ENCODE measurements at places on chromosomes 3 and 15.
A peak's percentile ranks its signal among the peaks of the same experiment; 100 is the strongest.

DNA sequence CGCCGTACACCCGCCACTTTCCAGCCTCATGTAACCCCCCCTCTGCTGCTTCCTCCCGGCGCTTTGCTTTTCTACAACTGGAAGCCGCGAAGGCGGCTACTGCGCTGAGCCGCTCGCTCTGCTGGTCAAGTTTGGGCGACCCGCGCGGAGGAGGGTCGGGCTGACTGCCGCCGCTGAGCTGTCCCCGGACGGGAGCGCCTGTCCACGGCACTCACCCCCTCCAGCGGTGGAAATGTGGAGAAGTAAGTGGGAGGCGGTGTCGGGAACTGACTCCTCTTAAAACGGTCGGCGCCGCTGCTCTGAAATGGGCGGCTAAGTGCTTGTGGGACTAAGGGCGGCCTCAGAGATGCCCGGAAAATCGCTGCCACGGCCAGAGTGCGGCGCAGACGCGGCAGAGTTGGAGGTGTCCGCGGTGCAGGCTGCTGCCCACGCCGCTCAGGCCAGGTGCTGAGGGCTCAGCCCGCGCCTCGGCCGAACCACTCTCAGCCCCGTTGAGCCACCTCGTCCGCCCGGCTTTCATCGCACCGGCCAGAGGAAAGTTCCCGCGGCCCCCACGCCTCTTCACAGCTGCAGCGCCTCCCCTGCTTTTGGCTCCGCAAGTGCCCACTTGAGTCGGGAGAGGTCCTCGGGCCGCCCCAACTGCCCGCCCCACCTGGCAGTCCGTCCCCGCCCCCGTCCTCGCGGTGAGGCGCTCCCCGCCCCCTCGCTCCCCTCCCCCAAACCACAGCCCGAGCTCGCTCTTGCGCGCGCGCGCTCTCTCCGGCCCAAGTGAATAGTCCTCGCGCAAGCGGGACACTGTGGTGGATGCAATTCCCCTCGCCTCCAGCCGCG lies at the start of gene EPHA6:
Gene EPHA6 (plus strand): TSS at position 775 of the 831 bp plus-strand sequence.
- DNase-seq: peak; percentile 18

DNA sequence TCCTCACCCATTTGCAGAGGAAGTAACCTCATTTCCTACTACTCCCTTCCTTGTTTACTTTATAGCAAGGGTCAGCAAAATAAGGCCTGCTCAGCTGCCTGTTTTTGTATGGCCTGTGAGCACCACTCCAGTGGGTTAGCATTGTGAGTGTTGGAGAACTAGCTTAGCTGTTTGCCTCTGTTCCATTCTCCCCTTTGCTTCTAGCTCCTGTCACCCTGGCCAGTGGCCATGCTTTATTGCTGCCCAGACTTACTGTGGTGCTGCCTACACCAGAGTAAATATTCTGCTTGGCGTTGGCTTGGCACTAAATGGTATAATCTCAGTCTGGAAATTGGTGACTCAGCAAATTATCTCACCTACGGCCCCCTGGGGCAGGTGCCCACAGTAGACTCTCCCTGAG lies 8.8 kb downstream of the PDCD6IP start:
- DNase-seq: no peak

DNA sequence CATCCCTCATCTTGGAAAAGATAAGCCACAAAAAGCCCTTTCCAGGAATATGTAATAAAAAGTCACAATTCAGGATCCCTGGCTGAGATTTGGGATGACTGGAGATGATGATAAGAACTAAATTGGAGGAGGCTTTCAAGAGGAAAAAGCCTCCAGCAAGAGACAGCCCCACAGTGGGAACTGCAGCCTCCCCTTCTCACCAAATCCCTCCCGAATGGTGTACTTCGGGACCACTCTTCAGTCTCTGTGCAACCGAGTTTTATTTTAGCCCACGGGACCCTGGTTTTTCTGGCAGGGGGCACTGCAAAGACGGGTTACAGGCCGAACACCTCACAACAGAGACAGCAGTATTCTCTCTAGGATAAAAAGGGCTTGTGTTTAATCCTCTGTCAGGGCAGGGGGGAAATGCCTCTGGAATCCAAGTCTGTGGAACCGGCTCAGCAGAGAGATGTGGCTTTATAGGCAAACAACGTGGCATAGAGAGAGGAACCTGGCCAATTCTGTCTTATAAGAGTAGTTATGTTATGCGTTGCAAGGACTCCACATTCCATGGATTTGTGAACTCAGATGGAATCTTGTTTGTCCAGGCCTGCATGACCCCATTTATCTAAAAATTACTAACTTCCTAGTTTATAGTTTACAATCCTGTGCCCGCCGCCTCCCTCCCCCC lies 1.2 kb upstream of the LMCD1 start:
- DNase-seq: no peak

- no peak for DNase-seq
These were observed 66.4 kb upstream of the CFAP20DC start for GRCh38 chr3:59116233-59116537.

DNA sequence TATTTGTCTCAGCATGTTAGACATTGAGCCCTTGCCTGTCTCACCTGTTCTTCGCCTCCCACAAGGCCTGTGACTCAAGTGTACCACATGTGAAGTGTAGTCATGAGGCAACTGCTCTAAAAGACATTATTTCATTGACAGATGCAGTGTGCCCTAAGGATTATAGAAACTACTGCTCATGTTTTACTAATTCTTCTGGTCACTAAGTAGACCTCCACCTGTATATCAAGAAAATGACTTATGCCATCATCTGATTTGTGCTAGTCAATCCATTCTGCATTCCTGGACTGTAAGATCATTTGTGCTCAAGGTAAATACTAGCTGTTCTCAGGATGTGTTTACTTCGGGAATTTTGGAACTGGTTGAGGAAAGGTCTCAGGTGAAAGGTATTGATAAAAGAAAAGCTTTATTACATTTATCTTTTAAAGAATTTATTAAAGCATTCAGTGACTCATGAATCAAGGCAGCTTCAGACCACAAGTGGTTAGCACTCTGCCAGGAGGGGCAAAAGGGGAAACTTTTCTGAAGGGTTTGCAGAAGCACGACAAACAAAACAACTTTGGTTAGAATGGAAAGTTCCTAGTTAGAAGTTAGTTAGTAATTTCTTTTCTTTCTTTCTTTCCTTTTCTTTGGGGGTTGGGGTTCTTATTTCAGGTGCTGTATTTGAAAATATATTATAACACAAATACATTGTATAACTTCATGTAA lies 465.3 kb upstream of the CBLB start:
- peak; percentile 28 for DNase-seq

GRCh38 chr15:83556754-83557153 lies 97.2 kb upstream of the ADAMTSL3 start:
- no peak for DNase-seq

DNA sequence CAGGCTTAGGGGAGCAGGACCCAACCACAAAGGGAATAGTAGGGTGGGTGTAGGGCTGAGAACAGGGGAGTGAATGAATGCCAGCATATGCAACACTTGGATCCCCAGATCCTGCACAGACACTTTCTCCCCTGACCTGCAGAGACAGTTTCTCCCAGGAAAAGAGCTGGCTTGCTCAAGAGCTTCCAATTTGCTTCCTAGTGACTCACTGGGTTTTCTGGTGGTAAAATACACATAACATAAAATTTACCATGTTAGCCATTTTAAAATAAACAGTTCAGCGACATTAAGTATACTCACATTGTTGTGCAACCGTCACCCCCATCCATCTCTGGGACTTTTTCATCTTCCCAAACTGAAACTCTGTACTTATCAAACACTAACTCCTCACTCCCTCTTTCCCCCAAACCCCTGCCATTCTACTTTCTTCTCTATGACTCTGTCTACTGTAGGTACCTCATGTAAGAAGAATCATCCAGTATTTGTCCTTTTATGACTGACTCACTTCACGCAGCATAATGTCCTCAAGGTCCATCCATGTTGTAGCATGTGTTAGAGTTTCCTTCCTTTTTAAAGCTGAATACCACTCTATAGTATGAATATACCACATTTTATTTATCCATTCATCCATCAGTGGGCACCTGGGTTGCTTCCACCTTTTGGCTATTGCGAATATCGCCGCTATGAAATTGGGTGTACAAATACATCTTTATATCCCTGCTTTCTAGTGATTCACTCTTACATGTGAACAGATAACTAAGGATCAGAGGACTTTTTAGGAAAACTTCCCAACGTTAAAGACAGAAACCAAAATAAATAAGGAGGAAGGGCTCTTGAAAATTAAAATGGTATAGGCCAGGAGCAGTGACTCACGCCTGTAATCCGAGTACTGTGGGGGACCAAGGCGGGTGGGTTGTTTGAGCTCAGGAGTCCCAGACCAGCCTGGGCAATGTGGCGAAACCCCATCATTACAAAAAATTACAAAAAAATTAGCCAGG lies 95.6 kb upstream of the TJP1 start:
- DNase-seq: no peak

DNA sequence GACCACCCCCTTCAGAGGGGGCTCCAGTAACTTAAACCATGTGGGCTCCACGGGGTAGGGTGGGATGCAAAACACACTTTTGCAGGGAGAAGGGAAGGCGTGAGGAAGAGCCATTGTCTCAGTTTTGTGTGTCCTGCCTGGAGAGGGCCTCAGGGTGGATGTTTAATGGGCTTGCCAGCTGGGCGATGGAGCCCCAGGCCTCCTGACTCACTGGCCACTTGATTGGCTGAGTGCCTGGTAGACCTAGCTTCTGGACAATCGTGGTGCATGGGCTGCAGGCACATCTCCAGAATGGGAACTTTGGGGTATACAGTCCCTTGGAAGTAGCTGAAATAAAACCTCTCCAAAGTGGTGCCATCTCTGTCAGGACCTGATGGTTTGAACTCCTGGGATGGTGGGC lies 118.3 kb upstream of the MRPS22 start:
- no peak for DNase-seq

DNA sequence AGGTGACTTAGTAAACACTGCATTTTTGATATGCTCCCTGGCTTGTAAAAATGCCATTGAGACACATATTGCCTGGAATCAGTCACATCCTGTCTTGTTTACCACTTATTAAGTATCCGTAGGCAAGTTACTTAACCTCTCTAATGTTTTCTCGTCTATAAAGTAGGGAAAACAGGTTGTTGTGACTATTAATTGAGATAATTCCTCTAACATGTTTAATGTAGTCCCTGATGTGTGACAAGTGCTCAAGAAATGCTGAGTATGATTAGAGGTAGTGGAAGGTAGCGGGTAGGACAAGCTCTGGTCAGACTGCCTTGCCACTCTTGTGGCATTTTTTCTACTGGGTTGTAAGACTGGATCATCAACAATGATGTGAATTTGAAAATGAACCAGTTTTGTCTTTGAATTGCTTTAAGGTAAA lies 54.1 kb downstream of the NFKBIZ start:
- no peak for DNase-seq

DNA sequence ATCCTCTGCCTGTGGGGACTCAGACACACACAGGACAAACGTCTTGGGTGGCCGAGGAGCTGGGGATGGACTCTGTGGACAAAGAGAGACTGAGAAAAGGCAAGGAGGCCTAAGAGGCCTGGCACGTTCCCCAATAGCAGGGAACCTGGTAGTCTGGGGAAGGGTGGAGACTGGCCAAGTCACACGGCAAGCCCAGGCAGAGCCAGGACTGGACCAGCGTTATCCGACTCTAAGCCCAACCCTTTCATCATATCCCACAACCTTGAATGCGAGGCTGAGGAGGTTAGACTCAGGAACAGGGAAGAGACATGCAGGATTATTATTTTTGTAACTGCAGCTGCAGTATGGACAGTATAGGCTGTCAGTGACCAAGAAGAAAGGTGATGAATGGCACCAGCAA lies 53.4 kb downstream of the SLC6A11 start:
- no peak for DNase-seq

DNA sequence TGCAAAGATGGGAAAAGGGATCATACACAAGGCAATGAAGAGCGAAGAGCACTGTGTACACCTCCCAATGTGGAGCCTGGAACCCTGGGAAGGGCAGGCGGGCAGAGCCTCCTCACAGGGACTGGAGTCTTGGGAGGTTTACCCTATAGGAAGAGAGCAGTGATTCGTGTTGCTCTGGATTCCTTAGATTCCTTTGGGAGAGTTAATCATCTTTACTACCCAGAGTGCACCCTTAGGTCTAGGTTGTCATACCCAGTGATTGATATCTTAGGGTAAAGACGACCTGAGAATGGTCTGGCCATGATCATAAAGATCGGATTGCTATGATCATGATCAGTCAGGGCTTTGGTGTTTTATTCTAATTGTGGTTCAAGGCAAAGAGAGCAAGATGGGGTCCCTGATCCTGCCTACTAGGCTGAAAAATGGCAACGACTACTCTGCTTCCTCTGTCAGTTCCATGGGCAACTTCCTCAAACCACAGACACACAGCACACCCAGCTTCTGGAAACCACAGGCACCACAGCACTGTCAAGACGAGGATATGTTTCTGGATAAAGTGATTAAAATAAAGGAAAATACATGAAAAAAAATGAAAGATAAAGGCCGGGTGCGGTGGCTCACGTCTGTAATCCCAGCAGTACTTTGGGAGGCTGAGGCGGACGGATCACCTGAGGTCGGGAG lies 20.4 kb upstream of the MAP6D1 start:
- DNase-seq: no peak

DNA sequence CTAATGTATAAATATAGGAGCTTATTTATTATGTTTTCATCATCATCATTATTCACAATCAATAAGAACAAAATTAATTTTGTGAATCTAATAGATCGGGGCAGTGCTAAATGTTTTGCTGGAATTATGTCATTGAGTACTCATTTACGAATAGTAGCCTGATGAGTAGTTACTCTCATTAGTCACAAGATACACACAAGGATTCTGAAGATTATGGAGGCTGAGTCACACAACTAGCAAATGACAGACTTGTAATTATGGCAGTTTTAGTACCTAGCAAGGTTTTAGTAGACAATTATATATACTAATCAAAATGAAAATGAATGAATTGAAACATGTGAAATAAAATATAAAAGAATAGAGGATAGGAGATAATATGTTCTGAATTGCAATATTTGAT lies 954.2 kb downstream of the CADM2 start:
- DNase-seq: no peak

DNA sequence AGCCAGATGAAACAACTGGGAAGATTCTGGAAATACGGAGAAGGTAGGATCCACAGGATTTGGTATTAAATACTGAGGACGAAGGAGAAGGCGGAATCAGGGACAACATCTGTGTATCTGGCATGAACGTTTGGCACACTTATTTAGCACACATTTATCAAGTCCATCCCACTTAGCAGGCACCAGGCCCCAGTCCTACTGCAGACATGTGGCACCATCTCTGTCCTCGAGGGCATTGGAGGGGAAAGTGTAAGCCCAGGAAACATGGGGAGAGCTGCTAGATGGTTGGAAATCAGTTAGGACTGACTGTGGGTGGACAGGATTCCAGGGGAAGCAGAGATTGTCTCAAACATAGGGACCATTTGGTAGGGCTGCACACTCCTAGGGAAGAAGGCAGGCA lies 29.0 kb upstream of the LCTL start:
- no peak for DNase-seq

GRCh38 chr3:101656651-101657050 lies 20.3 kb downstream of the ZBTB11 start:
- DNase-seq: no peak

DNA sequence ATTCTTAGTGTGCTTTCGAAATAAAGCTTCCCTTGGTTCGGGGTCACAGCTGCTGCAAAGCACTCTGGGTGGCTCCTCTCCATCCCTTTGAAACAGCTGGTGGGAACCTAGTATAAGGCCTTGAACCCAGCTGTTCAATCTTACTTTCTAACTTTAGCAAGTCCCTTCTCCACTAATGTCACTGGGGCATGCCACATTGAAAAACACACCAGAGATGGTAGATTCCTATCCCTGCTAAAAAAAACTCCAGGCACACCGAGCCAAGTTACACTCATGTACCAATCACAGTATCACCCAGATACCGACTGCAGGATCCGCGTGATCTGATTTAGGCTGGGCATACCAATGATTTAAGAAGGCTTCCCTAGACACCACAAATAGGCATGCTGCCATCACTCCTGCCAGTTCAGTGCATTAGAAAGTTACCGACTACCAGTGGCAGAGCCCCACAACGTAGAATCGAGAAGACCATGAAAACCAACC lies 65.0 kb downstream of the WWTR1 start:
- DNase-seq: no peak

Data from T-helper 2 cell (primary cell).